ENCODE measurements at places on chromosomes 13 and 19.

DNA sequence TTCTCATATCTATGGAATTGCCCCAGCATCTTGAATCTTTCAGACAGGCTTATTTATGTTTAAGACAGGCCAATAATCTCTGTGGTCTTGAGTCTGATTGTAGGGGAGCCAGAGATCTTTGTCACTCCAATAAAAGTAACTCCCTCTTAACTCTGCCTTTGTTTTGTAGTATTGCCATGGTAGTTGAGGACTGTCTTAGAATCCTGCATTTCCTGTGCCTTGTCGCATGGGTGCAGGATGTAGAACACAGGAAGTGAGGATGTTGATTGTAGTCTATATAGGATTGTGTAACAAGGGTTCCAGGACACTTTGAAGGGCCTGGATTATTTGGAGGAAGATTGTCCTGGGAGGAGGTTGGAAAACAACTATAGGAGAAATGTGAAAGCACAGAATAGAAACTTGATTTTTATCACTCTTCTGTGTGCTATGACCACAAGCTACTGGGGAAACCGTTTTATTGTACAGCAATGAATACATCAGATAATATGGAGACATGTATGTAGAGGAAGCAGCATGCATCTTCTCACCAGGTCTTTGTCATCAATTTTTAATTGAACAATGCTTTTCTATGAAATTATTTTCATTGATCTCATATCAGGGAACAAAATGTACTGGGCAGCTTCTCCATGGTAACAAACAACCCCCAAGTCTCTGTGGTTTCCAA, 411.7 kb downstream of the FGF9 start:
- DNase-seq = no peak

- DNase-seq = no peak
Observed at GRCh38 chr19:34428549-34429285, 536 bp downstream of the UBA2 start.

DNA sequence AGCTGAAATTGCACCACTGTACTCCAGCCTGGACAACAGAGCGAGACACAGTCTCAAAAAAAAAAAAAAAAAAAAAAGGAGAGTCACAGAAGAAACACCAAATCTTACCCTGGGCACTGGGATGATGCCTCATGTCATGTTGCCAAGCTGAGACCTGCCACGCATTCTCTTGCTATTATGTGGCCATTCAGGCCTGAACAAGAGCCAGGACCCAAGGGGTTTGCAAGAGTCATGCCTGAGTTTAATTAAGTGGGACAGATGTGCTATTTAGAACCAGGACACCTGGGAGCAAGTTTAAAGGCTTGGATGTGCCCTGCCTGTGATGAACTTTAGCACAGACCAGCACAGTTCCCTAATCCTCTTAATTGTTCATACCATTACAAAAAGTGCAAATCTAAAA, 9.8 kb downstream of the PNMA8A start:
- DNase-seq = no peak

DNA sequence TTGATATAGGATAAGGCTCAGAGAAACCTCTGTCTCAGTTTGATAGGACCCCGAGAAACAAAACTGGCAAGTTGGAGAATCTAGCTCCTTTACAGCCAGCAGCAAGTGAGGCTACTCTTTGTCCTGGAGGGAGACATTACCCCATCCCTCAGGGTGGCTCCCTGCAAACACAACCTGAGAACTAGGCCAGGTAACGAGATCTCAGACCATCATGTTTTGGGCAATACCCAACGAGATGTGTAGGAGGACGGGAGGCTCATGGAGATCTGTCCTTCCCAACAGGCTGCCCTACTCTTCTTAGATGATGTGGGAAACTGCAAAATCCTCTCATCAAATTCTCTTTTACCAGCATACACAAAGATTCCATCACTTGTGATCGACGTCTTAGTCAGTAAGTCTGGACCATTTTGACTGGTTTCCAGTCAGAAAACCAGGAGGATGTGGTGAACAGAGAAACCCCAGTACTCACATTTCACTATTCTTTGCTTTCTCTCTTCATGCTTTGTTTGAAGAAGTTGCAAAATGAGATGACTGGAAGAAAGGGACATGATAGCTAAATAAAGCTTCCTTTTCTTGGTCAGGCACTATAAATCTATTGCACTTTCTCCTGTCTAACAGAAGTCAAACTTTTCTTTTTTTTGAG, 6.0 kb upstream of the CTU1 start:
- DNase-seq = no peak

- DNase-seq = no peak
Observed at GRCh38 chr13:38430796-38431195, 81.1 kb downstream of the UFM1 start.

- no peak for DNase-seq
Observed at GRCh38 chr19:1089891-1090290, 5.3 kb downstream of the POLR2E start.

GRCh38 chr19:1366296-1366695, 17.4 kb upstream of the NDUFS7 start:
- no peak for DNase-seq

- no peak for DNase-seq
Observed at GRCh38 chr19:328025-328505, 16.5 kb downstream of the MIER2 start.

- DNase-seq = no peak
Observed at GRCh38 chr19:33809960-33810359, 13.3 kb downstream of the KCTD15 start.

DNA sequence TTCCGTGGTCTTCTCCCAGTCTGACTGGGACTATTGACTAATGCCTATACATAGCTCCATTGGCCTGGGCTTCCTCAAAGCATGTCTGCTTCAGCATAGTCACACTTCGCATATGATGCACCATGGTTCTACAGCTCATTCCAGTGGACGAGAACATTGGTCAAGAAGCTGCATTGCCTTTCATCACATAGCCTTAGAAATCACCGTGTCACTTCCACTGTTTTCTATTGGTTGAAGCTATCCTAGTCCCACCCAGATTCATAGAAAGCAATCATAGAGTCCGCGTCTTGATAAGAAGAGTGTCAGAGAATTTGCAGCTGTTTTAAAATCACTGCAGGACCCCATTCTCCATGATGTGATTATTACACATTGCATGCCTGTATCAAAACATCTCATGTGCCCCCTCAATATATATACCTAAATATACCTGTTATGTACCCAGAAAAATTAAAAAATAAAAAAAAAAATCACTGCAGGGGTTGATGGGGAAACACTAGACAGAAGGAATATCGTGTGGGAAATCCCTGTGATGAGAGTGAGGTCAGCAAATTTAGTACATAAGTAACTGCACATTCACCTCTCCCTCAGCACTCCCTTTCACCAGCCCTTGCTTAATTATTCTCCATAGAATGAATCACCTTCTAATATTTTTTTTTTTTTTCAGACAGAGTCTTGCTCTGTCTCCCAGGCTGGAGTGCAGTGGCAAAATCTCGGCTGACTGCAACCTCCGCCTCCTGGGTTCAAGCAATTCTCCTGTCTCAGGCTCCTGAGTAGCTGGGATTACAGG, 2.2 kb upstream of the ARHGAP33 start:
- DNase-seq = no peak

DNA sequence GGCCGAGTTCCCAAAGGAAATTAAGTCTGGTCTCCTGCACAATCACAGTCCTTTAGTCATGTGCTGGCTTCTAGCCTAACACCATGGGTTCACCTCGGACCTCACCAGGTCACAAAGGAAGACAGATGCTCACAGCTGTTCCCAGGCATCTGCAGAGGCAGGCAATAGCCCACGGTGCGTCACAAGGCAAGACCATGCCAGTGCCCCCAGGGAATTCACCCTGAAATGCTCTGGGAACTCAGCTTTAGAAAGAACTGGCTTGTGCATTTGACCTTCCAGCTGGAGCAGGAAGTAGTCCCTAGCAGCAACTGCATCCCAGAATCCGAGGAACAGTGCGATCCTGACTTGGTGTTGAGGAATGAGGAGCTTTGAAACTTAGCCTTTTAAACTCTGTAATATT, 96.8 kb upstream of the WASF3 start:
- no peak for DNase-seq

- DNase-seq = no peak
Observed at GRCh38 chr19:1760020-1760419, 6.7 kb downstream of the ONECUT3 start.

- DNase-seq = no peak
Observed at GRCh38 chr19:10896851-10897526, 25.6 kb downstream of the CARM1 start.

- no peak for DNase-seq
Observed at GRCh38 chr19:50001775-50002174, 23.4 kb downstream of the VRK3 start.
